ENCODE measurements at places on chromosomes 1 and 21.
A peak's percentile ranks its signal among the peaks of the same experiment; 100 is the strongest.

- no peak for ATAC-seq
Observed at GRCh38 chr21:22374218-22374969, 1376.2 kb downstream of the NCAM2 start.

DNA sequence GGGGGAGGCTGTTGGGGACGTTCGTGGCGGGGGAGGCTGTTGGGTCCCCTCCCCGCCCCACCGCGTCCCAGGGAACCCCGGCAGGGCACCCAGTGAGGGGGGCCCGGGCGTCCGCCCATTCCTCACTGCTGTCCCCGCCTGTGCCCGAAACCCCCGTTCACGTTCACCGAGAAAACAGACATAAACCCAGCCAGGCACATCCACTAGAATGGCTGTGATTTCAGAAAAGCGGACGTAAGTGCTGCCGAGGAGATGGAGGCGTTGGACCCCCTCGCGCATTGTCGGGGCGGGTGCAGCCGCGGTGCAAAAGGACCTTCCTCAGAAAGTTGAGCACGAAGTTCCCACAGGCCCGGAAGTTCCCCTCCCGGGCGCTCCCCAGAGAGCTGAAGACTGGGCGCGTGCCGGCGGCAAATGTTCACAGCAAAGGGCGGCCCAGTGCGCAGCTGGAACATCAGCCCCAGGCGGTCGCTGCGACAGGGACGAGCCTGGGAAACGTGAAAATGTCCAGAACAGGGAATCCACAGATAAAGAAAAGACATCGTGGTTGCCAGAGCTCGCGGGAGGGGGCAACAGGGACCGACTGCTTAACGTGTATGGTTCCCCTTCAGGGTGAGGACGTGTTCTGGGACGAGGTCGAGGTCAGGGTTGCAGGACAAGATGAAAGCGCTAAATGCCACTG, 18.5 kb upstream of the SAMD11 start:
- ATAC-seq, result no peak

DNA sequence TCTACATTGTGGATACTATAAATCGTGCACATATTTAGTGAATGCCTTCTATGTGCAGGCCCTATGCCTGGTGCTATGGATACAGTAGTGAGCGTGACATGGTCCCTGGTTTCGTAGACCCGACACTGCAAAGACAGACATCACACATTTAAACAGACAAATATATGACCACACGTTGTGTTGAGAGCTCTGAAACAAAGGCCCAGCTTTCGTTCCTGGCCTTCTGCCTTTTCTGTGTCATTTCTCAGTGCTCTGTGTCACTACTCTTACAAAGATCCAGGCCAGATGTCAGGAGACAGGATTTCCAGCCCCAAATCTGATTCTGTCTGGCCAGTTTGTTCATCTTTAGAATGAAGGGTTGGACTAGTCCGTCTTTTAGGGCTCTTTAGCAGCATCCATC, 19.3 kb upstream of the TRABD2B start:
- ATAC-seq, result no peak

GRCh38 chr1:7149080-7149838, 364.0 kb downstream of the CAMTA1 start:
- no peak for ATAC-seq

DNA sequence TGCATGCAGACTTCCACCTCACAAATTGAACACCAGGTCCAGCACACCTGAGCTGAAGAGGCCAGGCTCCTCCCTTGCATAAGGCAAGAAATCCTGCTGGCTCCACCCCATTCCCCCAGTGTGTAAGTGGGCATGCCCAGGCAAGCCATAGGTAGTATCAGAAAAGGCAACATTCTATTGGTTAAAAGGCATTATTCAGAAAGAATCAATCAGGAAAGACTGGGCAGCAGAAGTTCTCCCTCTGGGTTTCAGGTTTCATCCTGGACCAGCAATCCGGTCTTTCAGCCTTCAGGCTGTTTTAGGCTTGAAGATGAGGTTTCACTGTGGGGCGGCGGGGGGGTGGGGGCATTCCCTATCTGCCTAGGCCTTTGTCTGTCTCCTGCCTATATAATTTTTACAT, 42.0 kb upstream of the LHX8 start:
- ATAC-seq, result no peak

GRCh38 chr1:83500531-83500930, 498.4 kb downstream of the TTLL7 start:
- no peak for ATAC-seq

- ATAC-seq, result no peak
Observed at GRCh38 chr1:3373175-3373574, 81.3 kb upstream of the ARHGEF16 start.

GRCh38 chr1:206949208-206949607, 2.9 kb upstream of the PIGR start:
- ATAC-seq, result no peak

DNA sequence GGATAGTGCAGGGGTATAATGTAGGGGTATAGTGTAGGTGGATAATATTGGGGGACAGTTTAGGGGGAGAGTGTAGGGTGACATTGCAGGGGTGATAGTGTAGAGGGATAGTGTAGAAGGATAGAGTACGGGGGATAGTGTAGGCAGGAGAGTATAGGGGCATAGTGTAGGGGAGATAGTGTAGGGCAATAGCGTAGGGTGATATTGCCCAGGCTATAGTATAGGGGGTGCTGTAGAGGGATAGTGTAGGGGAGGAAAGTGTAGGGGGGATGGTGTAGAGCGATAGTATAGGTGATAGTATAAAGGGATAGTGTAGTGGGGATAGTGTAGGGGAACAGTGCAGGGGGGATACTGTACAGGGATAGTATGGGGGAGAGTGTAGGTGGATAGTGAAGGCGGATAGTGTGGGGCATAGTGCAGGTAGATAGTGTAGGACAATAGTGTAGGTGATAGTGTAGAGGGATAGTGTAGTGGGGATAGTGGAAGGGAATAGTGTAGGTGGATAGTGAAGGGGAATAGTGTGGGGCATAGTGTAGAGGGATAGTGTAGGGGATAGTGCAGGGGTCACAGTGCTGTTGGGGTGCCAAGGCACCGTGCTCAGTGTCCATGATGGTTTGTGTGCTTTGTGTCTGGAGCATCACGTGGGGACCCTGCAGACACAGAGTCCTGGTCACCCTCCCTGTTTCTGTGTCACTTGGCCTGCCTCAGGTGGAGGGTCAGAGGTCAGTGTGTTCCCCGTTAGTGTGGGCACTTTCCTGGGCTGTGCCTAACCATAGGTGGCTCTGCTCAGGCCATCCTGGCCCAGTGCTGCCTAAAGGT, 10.5 kb upstream of the ARF1 start:
- peak; percentile 5 for ATAC-seq

DNA sequence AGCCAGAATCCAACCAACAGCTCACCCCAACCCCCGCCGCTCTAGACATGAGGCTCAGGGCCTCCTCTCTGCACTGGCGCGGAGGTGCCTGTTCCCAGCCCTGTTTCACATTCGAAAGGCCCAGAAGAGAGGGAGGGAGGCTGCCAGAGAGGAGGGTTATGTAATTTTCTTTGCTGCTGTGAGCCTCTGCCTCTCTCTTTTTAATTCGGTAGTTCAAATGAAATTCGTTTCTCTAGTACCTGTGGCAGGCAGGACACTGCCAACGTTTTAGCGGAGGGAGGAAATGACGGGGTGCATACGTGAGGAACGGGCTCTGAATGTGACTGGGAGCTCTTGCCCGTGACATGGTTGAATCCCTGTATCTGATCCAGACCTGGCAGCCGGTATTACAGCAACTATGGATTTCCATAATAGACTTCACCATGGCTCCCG, 9.4 kb downstream of the PRDM16 start:
- no peak for ATAC-seq

DNA sequence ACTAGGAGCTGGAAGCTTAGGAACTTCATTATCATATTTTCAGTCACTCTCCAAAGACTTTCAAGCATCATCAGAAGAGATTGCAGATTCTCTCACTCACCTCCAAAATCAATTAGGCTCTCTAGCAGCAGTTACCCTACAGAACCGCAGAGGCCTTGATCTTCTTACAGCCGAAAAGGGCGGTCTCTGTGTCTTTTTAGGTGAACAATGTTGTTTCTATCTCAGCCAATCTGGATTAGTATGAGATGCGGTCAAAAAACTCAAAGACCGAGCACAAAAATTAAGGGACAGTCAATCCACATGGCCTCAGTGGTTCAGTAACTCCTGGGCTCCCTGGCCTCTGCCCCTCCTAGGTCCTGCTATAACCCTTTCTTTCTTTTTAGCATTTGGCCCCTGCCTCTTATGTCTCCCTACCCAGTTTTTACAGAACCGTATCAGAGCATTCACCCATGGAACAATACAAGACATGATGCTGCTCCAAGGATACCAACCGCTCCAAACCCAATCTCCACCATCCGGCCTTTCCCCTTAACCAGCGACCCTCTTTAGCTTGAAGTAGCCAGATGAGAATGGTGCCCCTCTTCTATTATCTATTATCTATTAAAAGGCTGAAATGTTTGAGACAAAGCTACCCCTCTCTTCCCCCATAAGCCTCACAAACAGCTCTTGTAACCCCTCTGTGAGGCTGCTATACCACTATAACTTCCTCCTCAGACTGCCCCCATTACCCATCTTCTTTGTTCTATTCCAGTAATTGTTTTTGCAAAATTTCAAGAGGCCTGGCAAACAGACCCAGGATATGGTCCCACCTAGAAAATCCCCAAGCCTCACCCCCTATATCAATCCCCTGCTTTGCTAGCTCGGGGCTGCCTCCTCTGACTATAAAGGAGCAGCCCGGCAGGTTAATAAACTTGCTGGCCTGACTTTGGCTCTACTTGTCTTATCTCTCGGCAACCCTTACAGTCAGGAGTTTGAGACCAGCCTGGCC, 18.7 kb upstream of the CA6 start:
- no peak for ATAC-seq

DNA sequence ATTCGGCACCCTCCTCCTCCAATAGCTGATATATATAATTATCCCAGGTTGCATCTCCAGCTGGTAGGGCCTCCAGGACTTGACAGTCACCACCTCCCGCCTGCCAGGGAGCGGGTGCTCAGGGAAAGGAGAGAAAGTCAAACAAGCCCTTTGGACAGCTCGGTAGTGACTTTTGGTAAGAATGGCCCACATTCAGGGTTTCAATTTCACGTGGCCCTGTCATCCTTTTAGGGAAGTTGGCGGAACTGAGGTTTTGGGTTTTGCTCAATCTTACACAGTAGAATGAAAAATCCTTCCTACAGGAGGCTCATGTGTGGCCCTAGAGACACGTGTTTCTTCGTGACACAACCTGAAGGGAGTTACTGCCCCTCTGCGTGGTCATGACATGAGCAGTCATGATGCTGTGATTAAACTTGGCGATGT, 44.2 kb downstream of the CAPN8 start:
- ATAC-seq, result no peak

DNA sequence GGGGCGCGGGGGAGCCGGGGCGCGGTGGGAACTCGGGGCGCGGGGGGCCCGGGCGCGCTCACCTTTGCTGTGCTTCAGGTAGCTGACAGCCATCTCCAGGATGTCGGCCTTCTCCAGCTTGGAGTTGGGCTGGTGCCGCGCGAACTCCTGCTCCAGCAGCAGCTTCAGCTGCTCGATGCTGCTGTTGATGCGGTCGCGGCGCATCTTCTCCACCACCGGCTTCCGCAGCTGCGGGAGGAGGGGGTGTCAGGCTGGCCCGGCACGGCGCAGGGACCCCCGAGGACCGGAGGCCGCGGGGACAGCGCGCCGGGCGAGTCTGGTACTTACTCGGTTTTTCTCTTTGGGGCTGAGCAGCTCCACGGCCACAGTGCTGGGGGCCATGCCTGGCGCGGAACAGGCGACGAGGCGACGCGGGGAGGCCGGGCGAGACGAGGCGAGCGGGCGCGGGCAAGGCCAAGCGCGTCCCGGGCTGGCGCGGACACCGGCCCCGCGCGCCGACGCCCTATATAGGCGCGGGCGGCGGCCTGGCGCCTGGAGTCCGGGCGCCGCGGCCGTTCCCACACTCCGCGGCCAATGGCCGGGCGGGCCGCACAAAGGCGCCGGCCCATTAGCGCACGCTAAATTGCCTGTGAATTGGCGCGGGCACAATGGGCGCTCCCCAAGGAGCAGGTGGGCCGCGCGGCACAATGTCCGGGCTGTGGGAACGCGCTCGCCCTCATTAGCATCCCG, at the start of gene HES5:
Gene HES5, minus strand, starts transcription at position 480 of the 729 bp plus-strand sequence. Its CDS starts 99 bp downstream, at position 381.
- ATAC-seq, result no peak

DNA sequence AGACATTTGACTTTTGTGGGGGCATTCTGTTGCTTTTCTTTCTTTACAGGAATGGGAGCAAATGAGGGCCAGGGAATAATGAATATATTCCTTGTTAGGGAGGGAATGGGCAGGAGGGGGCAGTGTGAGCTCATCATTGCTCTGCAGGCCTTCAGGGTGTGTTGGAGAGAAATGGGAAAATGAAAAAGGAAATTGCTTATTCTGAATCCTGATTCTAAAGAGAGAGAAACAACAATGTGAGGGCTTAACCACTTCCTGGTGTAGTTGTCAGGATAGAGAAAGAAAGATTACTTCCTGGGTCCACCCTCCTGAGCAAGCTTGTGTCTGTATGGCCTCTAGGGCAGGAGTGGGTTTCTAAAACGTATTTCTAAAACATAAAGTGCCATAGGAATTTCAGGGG, 28.3 kb downstream of the VANGL2 start:
- peak; percentile 90 for ATAC-seq

DNA sequence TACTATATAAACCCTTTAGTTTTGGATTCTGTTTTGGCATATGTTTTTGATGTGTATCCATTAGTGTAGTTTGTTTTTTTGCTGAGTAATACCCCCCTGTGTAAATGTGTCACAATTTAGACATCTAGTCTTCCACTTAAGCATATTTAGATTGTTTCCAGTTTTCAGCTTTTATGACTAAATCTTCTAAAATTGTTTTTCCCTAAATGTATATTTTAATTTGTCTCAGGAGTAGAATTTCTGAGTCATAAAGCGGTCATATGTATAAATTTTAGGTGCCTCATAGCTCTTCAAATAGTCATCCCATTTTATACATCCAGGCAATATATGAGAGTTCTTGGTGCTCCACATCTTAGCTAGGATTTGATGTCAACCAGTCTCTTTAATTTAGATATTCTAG, 1348.0 kb downstream of the MRPL39 start:
- ATAC-seq, result peak; percentile 52

GRCh38 chr21:45073301-45074047, 906 bp upstream of the ADARB1 start:
- ATAC-seq, result peak; percentile 52
